Thoracic aorta (tissue), 2 donors: ENCODE measurements at places on chromosomes 7 and 10. TPM values are rescaled to one million over a fixed set of nuclear protein-coding genes. Genes with fewer than 3 reads are reported as not detected.

Gene HOXA7
- 0.28 TPM for total RNA-seq

Gene AKR1D1
- total RNA-seq, result not detected

Gene TSPAN33
- 14.1 TPM for total RNA-seq

Gene FKBP6
- total RNA-seq, result not detected

Gene CRTAC1
- total RNA-seq, result 5.2 TPM

Gene ACTA2
- 4,797 TPM for total RNA-seq

Gene LIPN
- not detected for total RNA-seq

Gene OR6V1
- total RNA-seq, result not detected

DNA sequence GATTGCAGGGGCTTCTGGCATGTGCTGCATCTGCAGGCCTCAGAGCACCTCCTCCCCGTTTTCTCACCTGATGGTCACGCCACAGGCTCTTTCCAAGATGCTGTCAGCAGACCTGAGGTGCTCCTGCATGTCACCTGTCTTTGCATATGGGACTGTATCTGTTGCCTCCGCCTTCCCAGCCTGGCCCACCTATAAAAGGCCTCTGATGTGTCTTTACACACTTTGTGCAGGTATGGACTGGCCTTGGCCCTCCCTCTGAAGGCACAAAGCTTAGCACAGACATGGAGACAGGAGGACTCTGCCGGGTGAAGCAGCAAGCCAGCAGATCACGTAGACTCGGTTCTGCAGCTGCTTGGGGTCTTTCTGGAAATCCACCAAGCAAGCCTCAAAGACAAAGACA, 220.9 kb upstream of the PPP2R2D start:
- H3K27ac ChIP-seq, result no peak overlapping the region
- no peak for DNase-seq
- H3K4me3 ChIP-seq, result no peak overlapping the region
- no peaks in the 10 kb centered on the region for H3K4me1 ChIP-seq

GRCh38 chr10:11012421-11013295, 5.0 kb upstream of the CELF2 start:
- H3K36me3 ChIP-seq, result no peaks in the 10 kb centered on the region
- H3K4me3 ChIP-seq, result no peak overlapping the region
- H3K27ac ChIP-seq, result no peak overlapping the region
- no peak for DNase-seq
- H3K27me3 ChIP-seq, result no peaks in the 10 kb centered on the region
- H3K4me1 ChIP-seq, result no peaks in the 10 kb centered on the region

DNA sequence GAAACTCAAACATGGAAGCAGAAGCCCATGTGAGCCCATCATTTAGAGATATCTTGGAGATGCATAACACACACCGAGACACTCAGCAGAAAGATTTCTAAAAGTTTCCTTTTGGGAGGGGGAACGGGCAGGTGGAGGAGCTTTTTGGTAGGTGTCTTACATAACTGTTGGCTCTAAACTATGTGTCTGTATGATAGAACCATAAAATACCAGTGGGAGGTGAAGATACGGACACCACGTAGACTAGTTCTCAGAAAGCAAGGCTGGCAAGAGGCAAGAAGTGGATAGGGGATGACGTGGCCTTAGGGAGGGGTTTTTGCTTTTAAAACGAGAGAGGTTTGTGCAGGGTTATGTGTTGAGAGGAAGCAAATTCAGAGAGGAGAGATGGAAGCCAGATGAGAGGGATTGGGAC, 36.5 kb downstream of the IL15RA start:
- peaks cover 19% of the 10 kb centered on the region for H3K36me3 ChIP-seq
- H3K27ac ChIP-seq, result no peak overlapping the region
- H3K4me1 ChIP-seq, result peaks cover 43% of the 10 kb centered on the region
- no peak overlapping the region for H3K4me3 ChIP-seq
- no peak for DNase-seq
- H3K27me3 ChIP-seq, result no peaks in the 10 kb centered on the region

DNA sequence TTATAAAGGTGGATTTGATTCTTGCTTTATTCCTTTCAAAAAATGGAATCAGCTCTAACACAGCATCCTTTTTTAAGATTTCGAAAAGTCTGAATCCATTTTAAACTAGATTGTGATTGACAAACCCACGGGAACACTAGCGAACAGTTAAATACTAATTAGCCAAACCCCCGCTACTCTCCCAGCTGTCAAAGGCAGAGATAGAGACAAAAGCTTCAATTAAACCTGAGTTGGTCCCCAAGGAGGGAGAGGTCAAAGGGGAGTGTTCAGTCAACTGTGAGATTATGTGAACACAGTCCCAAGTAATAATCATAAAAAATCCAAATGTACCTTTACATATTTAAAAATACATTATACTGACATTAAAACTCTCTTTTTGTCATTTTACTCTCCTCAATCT, 65.7 kb upstream of the TBX20 start:
- no peak for DNase-seq
- H3K36me3 ChIP-seq, result no peaks in the 10 kb centered on the region
- H3K27ac ChIP-seq, result no peak overlapping the region
- no peaks in the 10 kb centered on the region for H3K27me3 ChIP-seq
- no peaks in the 10 kb centered on the region for H3K4me1 ChIP-seq

- no peak for DNase-seq
- H3K27me3 ChIP-seq, result no peaks in the 10 kb centered on the region
- no peak overlapping the region for H3K4me3 ChIP-seq
- no peaks in the 10 kb centered on the region for H3K4me1 ChIP-seq
- H3K27ac ChIP-seq, result no peak overlapping the region
These were observed 23.1 kb upstream of the NCAPG2 start for GRCh38 chr7:158727690-158728089.

- peaks cover 29% of the 10 kb centered on the region for H3K4me1 ChIP-seq
- H3K36me3 ChIP-seq, result no peaks in the 10 kb centered on the region
- DNase-seq, result no peak
- no peaks in the 10 kb centered on the region for H3K27me3 ChIP-seq
- no peak overlapping the region for H3K4me3 ChIP-seq
- H3K27ac ChIP-seq, result peak overlapping the region; percentile 60
These were observed 40.0 kb downstream of the VOPP1 start for GRCh38 chr7:55532150-55532917.

GRCh38 chr7:108424013-108424412, 32.2 kb downstream of the NRCAM start:
- no peak for DNase-seq
- H3K36me3 ChIP-seq, result no peaks in the 10 kb centered on the region
- H3K4me1 ChIP-seq, result no peaks in the 10 kb centered on the region
- no peak overlapping the region for H3K4me3 ChIP-seq
- no peak overlapping the region for H3K27ac ChIP-seq

DNA sequence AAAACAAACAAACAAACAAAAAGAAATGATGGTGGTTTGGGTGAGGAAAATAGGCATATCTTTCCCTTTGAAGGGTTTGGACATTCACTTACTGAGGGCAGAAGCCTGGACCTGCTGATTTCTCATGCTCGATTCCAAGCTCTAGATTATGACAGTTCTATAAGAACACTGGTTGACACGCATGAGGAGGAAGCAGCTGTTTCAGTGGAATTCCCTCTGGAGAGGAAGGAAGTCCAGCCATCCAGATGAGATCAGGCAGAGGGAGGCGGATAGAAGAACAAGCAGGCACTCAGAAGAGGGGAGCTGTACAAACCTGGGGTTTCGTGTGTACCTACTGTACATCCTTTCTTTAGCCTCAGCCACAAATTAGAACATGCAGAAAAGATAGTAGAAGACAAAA, 691.9 kb downstream of the INHBA start:
- H3K27me3 ChIP-seq, result no peaks in the 10 kb centered on the region
- H3K36me3 ChIP-seq, result no peaks in the 10 kb centered on the region
- no peak for DNase-seq
- H3K4me1 ChIP-seq, result no peaks in the 10 kb centered on the region
- H3K27ac ChIP-seq, result no peak overlapping the region
- no peak overlapping the region for H3K4me3 ChIP-seq

GRCh38 chr7:145147865-145148264, 312.0 kb upstream of the TPK1 start:
- H3K4me3 ChIP-seq, result no peak overlapping the region
- no peak overlapping the region for H3K27ac ChIP-seq
- H3K36me3 ChIP-seq, result no peaks in the 10 kb centered on the region
- DNase-seq, result no peak

GRCh38 chr7:145732521-145732920, 384.1 kb upstream of the CNTNAP2 start:
- no peaks in the 10 kb centered on the region for H3K27me3 ChIP-seq
- DNase-seq, result no peak
- H3K4me1 ChIP-seq, result no peaks in the 10 kb centered on the region
- no peak overlapping the region for H3K4me3 ChIP-seq

GRCh38 chr7:45921699-45922519, 837 bp upstream of the IGFBP3 start:
- H3K27me3 ChIP-seq, result no peaks in the 10 kb centered on the region
- H3K27ac ChIP-seq, result peak overlapping the region; percentile 30
- no peaks in the 10 kb centered on the region for H3K36me3 ChIP-seq
- peak overlapping the region; percentile 74 for H3K4me3 ChIP-seq
- no peak for DNase-seq

DNA sequence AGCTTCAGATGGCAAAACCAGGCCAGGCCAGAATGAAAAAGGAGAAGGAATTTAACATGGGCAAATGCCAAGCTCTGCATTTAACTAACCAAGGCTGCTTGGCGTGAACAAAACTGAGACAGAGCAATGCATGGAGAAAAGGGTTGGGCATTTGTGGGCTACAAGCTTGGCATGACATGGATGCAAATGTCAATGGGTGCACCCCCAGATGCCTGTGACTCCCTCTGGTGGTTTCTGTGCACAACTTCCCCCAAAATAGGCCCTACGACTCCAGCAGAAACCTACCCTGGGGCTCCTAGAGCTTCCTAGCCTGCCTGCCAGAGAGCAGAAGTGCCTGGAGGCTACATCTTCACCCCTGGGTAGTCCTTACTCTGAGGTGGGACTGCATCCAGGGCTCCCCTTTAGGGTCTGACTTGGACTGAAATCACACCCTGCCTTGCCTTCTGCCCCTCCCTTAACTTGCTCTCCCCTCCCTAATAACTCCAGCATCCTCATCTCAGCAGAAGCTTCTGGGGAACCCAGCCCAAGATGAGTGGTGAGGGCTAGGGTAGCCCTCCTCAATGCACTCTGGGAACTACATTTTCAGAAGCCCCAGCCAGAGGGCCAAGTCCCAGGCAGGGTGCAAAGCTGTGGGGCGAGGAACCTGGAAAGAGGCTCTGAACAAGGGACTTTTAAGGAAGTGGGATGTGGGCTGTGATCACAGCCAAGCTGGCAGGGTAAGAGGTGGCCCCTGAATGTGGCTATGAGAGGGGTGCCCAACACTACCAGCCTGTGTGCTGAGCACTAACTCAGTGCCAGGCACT, 11.3 kb downstream of the GPRIN2 start:
- peaks cover 15% of the 10 kb centered on the region for H3K4me1 ChIP-seq
- H3K36me3 ChIP-seq, result no peaks in the 10 kb centered on the region
- no peak for DNase-seq
- H3K4me3 ChIP-seq, result no peak overlapping the region

DNA sequence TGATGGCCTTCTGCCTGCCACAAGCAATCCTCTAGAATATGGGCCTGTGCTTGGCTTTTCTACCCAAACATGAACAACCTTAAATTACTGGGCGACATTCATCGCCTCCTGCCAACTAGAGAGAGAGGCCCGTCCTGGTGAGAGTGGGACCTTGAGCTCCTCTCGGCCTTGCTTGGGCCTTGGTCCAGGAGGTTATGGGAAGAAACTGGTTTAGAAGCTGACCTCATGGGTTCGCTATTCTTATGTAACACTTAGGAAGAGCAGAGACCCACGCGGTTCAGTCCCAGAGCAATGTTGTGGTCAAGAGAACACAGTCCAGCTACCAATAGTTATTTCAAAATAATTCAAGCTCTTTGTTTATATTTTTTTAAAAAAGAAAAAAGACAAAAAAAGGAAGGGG, 176.3 kb upstream of the ZNF32 start:
- H3K4me3 ChIP-seq, result no peak overlapping the region
- peaks cover 38% of the 10 kb centered on the region for H3K4me1 ChIP-seq
- DNase-seq, result peak; percentile 58
- peak overlapping the region; percentile 96 for H3K27ac ChIP-seq
- no peaks in the 10 kb centered on the region for H3K27me3 ChIP-seq
- no peaks in the 10 kb centered on the region for H3K36me3 ChIP-seq

DNA sequence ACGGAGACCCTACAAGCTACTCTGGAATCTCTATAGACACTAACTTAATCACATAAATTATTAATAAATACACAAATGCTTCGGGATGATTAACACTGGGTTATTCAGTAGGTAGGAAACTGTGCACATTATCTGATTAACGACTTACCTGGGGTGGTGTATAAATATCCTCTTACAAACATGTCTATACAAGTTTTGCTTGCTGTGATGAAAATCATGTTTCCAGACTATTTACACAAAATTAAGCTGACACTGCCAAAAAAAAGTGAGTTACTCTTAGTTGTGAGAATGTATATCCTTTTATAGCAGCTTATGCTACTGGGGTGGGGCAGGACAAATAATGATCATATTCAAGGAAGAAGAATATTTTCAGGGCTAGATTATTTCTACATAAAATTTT, 314.6 kb downstream of the C7orf25 start:
- no peak overlapping the region for H3K4me3 ChIP-seq
- no peak for DNase-seq
- H3K27ac ChIP-seq, result no peak overlapping the region
- no peaks in the 10 kb centered on the region for H3K36me3 ChIP-seq

DNA sequence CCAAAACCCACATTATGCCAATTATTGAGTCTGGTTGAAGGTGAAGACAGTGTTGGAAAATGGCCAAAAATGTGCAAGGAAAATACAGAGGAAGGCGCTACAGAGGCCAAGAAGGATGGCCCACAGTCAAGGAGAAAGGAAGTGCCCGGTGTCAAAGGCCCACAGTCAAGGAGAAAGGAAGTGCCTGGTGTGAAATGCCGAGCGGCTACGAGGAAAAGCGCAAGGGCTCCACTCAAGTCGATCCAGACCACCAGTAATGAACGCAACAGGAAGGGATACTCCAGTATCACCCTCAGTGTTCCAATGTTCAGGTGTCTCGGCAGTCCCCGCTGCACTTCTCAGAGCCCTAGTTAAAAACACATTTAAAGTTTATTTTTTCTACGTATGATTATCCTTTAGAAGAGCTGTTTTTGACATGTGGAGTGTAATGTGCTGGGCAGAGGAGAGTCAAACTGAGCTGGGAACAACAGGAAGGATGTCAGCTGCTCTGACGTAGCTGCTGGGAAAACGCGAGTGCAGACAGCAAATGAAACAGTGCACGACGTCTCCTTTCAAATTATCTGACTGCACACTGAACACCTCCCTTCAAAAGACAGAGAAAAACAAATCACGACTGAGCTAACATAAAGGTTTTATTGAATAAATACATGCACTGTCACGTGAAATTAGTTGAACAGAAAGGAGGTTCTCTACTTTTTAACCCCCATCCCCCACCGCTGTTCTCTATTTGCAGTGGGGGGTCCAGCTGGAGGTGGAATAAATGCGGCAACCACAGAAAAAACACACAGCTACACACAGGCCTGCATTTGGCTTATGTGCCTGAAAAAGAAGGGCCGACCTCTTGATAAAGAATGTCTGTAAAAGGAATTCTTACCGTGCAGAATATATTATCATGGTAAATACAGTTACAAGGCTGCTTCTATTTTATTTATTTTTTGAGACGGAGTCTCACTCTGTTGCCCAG, 26.1 kb upstream of the NCAPG2 start:
- H3K27me3 ChIP-seq, result no peaks in the 10 kb centered on the region
- DNase-seq, result no peak
- peaks cover 36% of the 10 kb centered on the region for H3K36me3 ChIP-seq
